Dermis microvascular lymphatic vessel endothelial cell (primary cell): ENCODE measurements at places on chromosomes 1 and 21. TPM values are rescaled to one million over a fixed set of nuclear protein-coding genes. Genes with fewer than 3 reads are reported as not detected.

Gene OR2T11
- total RNA-seq, result not detected in 2 replicates

Gene MAN1C1
- total RNA-seq, result 0.26 and 0.89 TPM in 2 replicates

Gene HENMT1
- total RNA-seq, result 0.90 and 2.4 TPM in 2 replicates

DNA sequence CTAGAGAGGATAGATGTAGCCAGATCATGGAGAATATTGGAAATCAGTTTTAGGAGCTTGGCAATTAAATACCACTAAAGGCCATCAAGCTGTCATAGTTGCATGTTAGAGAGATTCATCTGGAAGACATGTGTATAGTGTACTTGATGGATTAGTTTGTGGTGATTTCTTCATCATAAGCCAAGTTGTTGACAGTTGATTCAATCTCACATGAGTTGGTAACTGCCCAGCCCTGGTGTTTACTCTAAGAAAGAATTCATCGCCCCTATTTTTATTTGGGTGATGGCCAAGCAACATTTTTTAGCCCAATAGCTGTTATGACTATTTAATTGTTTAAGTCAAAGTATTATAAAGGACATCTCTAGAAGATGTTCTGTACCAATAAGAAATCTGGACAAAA, 737.6 kb downstream of the PLA2G4A start:
- no peak for DNase-seq

DNA sequence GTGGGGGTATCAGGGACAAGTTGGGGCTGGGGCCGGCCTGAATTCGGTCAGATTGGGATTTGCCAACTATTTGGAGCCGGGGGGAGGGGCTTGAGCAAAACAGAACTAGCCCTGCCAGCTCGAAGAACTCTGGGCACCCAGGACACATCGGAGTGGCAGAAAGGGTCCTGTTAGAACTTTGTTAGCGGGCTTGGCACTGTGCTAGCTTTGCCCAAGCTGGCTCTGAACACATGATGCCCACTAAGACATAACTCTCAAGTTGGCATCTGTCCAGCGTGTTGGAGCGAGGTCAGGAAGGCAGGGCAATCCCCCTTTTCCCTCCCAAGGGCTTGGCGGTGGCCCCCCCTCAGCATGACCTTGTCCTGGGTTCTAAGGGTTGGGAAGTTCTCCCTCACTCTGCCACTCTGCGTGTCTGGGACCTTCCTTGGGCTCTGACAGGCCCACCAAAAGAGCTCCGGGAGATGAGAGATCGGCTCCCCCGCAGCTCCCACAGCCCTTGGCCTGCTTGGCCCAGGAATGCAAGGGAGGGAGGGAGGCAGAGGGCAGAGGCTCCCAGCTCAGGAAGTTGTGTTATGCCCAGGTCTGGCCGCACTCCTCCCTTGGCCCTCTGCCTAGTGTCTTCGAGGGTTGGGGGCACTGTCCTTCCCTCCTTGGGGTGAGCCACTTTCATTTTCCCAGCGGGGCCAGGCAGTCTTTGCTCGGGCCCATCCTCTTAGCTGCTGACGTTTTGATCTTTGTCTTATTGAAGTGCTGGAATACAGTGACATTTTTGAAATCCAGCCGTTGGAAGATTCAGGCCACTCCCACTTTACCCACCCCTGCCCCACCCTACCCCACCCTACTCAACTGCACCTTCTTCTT, 1.2 kb downstream of the LMNA start:
- peak; percentile 64 for DNase-seq

- DNase-seq, result no peak
Measured at GRCh38 chr1:1098681-1099421, 17.0 kb downstream of the C1orf159 start.

DNA sequence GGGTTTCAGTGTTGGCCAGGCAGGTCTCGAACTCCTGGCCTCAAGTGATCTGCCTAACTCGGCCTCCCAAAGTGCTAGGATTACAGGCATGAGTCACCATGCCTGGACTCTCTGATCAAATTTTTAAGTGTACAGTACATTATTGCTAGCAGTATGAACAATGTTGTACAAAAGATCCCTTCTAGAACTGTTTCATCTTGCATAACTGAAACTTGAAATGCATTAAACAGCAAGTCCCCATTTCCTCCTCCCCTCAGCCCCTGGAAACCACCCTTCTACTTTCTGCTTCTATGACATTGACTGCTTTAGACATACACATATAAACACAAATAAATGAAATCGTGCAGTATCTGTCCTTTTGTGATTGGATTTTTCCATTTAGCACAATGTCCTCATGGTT, 463.4 kb downstream of the PTPRC start:
- DNase-seq, result no peak
